ENCODE measurements at places on chromosomes 4 and X.

GRCh38 chrX:130789793-130790192 lies 113.2 kb downstream of the ENOX2 start:
- no peak for DNase-seq

DNA sequence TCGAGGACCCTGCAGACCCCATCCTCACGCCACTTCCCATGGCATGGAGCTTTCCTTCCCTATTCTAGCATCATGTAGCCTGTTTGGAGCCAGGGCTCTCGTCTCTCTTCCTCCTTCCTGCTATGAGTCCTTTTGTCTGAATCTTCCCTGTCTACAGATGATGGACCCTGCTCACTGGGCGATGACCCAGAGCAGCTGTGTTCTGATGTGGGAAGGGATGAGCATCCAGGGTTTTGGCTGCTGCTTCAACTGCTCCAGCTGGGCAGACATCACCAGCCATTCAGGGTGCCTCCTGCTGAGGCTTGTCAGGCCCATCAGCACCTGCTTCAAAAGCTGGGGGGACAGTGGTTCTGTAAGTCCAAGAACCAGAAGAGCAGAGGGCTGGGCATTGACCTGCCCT lies 3.2 kb upstream of the CCKAR start:
- DNase-seq, result no peak

GRCh38 chr4:48546336-48546735 lies 56.3 kb downstream of the ZAR1 start:
- DNase-seq, result no peak

GRCh38 chr4:167144605-167145004 lies 89.7 kb downstream of the SPOCK3 start:
- no peak for DNase-seq

- DNase-seq, result no peak
Observed at GRCh38 chr4:148954011-148954749, 512.0 kb upstream of the NR3C2 start.

DNA sequence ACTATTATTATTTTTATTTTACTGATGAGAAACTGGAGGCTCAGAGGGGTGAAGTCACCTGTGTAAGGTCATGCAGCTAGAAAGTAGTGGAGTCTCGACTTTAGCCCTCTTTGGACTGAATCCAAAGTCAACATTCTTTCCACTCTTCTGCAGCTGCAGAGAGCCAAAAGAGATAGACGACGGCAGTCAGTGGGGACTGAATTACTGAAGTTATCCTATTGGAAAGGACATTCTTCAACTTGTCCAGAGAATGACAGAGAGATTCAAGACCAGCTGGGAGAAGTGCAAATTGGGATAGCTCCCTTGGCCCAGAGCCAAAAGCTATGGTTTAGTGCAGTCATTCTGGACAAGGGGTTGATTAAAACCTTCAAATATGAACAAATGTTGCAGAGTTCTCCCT lies 42.5 kb downstream of the VGLL1 start:
- DNase-seq, result peak; percentile 54

DNA sequence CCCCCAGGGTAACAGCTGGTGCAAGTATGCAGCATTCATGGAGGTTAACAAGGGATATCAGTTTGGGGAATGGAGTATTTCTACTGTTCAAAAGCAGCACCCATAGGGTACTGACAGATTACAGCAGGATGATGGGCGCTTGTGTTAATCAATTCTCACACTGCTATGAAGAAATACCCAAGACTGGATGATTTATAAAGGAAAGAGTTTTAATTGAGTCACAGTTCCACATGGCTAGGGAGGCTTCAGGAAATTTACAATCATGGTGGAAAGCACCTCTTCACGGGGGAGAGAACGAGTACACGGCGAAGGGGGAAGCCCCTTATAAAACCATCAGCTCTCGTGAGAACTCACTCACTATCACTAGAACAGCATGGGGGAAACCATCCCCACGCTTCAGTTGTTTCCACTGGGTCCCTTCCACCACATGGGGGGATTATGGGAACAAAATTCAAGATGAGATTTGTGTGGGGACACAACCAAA lies 64.1 kb downstream of the TNIP2 start:
- no peak for DNase-seq

DNA sequence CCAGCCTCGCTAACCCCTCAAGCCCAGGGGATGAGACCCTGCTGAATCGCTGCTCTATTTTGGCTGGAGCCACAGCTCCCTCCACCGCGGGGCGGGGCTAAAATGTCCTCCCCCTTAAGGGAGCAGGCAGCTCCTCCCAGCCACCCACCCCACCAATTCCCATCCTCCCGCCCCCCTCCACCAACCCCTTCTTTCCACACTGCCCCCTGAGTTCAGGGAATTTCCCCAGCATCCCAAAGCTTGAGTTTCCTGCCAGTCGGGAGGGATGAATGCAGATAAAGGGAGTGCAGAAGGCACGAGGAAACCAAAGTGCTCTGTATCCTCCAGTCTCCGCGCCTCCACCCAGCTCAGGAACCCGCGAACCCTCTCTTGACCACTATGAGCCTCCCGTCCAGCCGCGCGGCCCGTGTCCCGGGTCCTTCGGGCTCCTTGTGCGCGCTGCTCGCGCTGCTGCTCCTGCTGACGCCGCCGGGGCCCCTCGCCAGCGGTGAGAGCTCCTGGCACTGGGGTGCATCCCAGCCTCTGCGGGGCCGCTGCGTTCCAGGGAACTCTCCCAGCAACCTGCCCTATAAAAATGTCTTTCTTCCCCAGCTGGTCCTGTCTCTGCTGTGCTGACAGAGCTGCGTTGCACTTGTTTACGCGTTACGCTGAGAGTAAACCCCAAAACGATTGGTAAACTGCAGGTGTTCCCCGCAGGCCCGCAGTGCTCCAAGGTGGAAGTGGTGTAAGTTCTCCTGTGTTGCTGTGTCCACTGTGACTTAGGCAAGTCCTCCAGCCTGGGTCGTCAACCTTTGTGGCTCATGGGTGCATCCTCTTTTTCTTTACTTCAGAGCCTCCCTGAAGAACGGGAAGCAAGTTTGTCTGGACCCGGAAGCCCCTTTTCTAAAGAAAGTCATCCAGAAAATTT lies at the start of gene CXCL6:
TSS of gene CXCL6 (plus strand) at position 306 of the 907 bp plus-strand sequence. CDS start at position 379, 73 bp downstream.
- peak; percentile 48 for DNase-seq

DNA sequence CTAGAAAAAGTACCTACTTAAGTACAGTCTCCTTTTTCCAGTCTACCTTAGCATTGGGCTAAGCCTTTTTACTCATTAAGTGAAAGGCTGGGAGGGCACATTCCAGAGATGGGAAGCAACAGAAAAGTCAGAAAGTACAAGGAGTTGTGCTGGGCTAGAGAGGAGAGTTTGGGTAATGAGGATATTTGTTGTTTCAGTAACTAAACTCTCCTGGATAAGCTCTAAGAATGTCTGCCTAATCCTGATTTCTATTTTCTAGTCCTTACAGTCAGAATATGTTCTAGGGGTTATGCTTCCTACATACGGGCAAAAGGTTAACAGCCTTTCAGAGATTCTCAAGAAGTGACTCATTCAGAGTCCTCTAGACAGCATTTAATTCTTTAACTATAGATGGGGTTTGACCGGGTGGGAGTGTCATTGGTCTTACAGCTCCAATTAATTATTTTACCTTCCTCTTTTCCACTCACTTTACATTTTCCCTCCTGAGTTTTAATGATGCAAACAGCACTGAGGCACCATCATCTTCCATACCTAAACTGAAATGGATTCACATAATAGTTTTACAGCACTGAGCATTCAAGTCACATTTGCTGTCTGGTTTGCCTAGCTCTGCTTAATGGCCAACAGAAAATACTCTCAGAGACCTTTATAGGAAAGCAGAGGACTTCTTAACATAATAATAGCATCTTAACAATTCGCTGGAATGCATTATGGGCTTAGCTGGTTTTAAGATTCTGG lies 42.9 kb downstream of the USP26 start:
- DNase-seq, result no peak

DNA sequence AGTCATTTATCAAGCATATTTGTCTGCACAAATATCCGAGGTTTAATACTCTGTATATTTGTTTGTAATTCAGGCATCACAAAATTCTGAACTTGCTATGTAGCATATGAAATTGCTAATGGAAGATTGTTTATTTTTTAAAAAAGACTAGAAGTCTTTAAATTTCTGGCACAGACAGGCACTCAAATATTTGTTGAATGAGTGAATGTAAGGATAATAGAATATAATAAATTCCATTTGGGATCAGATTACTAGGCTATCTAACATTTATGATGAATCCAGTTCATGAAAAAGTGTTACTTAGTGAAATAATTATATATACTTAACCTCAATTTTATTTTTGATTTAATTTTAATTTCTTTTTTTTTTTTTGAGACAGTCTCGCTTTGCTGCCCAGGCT lies 30.4 kb upstream of the TEC start:
- DNase-seq, result no peak

GRCh38 chr4:125838924-125839323 lies 524.2 kb downstream of the FAT4 start:
- DNase-seq, result no peak

DNA sequence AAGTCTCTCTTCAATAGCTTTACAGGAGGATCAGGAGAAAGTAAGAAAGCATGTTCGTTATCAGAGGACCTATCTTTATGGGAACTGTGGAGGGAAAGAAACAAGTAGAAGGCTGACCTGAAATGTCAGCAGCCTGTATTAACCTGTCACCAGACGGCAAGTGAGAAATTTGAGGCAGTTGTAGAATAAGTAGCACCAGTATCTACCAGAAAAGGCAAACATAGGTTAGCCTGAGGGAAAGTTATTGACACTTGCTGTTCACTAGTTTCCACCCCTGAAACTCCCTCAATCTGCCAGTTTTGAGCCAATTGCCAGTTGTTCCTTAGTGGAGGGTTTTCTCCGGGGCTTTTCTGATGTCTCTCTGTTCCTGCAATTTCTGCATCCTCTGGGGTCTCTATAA lies 36.4 kb downstream of the ZNF81 start:
- no peak for DNase-seq

DNA sequence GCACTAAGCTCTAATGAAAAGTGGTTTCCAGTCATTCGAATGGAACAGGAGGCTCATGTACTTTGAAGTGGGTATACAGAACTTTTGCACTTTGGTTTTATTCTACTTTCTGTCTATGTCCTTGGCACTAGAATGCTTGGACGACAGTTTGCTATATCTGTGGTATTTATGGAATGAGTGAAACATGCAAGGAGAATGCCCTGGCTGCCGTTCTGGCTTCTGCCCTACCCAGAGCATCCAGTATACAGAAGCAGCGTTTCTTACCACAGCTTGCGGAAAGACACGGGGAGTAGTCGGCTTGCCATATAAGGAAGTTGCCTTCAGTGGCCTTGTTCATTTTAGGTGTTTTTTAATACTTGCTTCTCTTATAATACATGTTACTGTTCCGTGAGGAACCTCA lies 98.0 kb downstream of the TBL1X start:
- DNase-seq, result no peak

GRCh38 chrX:19804151-19804550 lies 83.2 kb downstream of the SH3KBP1 start:
- DNase-seq, result no peak

GRCh38 chr4:141432000-141432712 lies 204.2 kb upstream of the IL15 start:
- DNase-seq, result no peak

DNA sequence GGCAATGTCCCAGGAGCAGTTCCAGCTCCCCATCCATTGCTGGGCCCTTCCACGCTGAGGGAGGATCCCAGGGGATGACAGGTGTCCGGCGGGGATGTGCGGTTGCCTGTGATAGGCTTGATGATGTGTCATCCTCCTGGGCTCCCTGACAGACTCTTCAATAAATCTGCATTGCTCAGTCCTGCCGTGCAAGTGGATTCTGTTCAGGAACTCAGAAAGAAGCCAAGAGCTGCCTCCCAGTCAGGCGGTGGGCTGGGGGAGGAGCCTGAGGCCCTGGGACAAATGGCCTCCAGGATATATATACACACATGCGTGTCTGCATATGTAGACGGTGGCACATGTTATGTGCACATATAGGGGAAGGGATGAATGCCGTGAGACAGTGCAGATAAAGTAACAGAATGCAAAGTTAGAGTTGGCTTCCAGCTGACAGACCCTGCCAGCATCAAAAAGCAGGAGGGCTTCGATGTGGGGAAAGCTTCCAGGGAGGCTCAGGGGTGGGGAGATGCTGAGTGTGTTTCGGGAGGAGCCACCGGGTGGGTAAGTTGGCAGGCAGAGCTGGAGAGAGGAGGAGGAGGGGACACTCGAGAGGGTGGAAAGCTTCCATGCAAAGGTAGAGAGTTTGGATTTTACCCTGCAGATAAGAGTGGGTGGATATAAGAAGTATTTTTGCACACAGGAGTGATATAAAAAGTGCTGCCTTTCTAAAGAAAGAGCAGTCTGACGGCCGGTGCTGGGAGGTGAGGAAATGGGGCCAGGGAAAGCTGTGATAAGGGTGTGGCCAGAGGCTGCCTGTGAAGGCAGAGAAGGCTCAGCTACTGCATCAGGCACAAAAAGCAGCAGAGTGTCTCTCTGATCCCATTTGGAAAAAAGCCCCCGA lies 28.5 kb upstream of the CRMP1 start:
- DNase-seq, result no peak

DNA sequence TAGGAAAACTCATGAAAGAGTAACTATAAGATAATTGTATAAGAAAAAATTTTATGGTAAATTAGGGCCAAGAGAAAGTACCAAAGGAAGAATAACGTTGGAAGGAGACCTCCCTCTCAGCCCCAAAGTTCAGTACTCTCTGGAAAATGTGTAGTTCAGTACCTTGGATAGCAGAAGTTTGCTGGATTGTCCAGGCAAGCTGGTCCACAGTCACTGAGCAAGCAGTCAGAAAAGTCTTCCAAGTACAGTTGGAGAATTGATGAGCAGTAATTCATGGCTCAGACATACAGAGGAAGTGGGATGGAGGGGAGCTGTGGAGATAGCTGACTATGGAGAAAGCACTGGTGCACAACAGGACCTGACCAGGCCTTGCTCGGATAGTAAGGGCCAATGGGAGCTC lies 598.2 kb upstream of the NDST4 start:
- no peak for DNase-seq

DNA sequence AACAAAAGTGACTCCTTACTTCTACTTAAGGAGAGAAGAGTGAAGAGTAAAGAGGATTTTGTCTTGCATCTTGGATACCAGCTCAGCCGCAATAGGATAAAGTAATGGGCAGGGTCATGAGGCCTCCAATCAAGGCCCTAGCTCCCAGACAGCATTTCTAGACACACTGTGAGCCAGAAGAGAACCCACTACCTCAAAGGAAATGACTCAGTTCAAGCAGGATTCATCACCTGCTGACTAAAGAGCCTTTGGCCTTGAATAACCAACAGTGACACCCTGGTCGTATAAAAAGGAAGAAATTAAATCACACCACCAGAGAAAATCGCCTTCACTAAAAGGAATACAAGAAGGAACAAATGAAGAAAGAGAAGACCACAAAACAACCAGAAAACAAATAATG lies 416.1 kb downstream of the PCDH18 start:
- no peak for DNase-seq

GRCh38 chr4:171588764-171589163 lies 224.4 kb upstream of the GALNTL6 start:
- DNase-seq, result no peak

- DNase-seq, result no peak
Observed at GRCh38 chr4:6374575-6374974, 97.8 kb downstream of the PPP2R2C start.

DNA sequence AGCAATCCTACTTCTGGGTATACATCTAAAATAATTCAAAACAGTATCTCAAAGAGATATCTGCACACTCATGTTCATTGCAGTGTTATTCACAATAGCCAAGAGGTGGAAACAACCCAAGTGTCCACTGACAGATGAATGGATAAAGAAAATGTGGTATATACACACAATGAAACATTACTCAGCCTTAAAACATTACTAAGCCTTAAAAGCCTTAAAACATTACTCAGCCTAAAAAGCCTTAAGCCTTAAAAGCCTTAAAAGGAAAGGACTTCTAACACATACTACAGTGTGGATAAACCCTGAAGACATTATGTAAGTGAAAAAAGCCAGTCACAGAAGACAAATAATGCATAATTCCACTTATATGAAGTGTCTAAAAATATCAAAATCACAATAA lies 40.3 kb upstream of the TFDP3 start:
- DNase-seq, result peak; percentile 14

All from stomach (tissue), 19 donors.